ENCODE measurements at places on chromosomes 13 and 19. TPM values are rescaled to one million over a fixed set of nuclear protein-coding genes. Genes with fewer than 3 reads are reported as not detected.

DNA sequence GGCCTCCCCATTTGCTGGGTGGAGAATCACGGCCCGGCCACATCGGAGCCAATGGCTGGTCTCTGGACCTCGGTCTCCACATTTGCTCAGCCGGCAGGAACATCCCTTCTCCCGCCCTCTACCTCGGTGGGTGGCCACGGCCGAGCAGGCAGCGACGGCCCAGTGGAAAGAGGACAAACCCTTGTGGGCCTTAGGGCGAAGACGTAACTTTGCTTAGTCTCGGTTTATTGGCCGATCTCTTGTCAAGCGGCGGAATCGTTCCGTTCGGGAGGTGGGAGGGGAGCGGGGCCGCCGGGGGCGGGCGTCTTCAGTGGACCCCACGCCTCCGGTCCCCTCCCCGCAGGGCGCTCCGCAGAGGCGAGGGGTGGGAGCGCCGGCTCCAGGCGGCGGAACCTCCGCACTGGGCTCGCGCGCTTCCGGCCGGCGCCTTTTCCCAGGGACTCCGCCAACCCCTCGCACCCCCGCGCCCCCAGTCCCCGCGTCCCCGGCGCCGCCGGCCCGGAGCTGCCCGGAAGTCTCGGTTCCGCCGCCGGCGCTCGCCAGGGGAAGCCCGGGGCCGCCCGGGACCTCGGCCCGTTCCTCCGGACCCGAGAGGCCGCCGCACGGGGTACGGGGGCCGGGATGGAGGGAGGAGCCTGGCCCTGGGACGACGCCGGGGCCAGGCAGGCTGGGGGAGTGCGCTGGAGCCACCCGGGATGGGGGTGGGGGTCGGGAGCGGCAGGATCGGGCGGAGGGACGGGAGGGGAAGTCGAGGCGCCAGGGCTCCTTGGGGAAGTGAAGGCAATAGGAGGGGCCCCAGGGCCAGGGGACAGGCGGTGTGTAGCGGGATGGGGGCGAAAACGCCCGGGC lies at the start of gene ZNF580:
TSS of gene ZNF580 (plus strand) at position 426 of the 849 bp plus-strand sequence. CDS start 1,507 bp downstream, outside the sequence.
- no peaks in the 10 kb centered on the region for H3K27me3 ChIP-seq
- H3K4me1 ChIP-seq, result peaks cover 68% of the 10 kb centered on the region
- H3K27ac ChIP-seq, result peak within 1 kb of the TSS; percentile 94
- H3K36me3 ChIP-seq, result peaks cover 9% of the 10 kb centered on the region
- peak within 1 kb of the TSS; percentile 84 for H3K4me3 ChIP-seq

- DNase-seq, result no peak
- no peaks in the 10 kb centered on the region for H3K4me1 ChIP-seq
- no peak overlapping the region for H3K4me3 ChIP-seq
Measured at GRCh38 chr13:50809133-50810090, 34.1 kb downstream of the DLEU7 start.

GRCh38 chr19:19170053-19170872 lies at the start of gene MEF2B:
TSS of gene MEF2B (minus strand) at chr19:19170263. CDS start at chr19:19150735, 19,528 bp downstream.
- no peak for DNase-seq
- peak within 1 kb of the TSS; percentile 55 for H3K4me3 ChIP-seq
- peaks cover 25% of the 10 kb centered on the region for H3K4me1 ChIP-seq
- H3K27me3 ChIP-seq, result no peaks in the 10 kb centered on the region
- H3K36me3 ChIP-seq, result no peaks in the 10 kb centered on the region
- H3K27ac ChIP-seq, result no peak within 1 kb of the TSS

DNA sequence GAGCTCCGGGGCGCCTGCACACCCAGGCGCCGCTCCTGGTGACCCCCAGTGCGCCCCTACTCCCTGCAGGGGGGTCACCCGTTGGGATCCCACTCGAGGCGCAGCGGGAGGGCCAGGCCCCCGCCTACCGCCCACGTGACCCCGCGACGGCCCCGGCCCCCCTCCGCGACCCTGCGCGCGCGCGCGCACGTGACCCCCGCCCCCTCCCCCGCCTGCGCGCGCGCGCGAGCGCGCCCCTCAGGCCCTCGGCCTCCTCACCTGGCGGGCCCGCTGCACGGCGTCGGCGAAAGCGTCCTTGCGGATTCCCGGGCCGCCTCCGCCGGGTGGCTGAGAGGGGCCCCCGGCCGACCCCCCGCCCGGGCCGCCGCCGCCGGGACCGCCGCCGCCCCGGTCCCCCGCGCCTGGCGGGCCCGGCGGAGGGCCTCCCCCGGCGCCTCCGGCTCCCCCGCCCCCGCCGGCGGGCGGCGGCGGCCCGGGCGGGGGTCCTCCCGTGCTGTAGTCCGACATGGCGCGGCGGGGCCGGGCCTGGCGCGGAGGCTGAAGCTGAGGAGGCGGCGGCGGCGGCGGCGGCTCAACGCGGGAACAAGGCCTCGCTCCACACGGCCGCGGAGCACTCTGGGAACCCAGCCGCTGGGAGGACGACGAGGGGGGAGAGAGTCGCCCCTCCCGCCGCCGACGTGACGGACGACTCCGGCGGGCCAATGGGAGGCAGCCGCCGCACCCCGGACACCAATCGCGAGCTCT lies at the start of gene KHSRP:
TSS of gene KHSRP (minus strand) at position 617 of the 744 bp plus-strand sequence. CDS start at position 507, 110 bp downstream.
- H3K27ac ChIP-seq, result peak within 1 kb of the TSS; percentile 95
- no peak for DNase-seq
- H3K4me3 ChIP-seq, result peak within 1 kb of the TSS; percentile 85

CYP4F22 gene
- not detected for total RNA-seq

GRCh38 chr19:45976178-45976577 lies 2.5 kb upstream of the NOVA2 start:
- no peaks in the 10 kb centered on the region for H3K36me3 ChIP-seq
- H3K27me3 ChIP-seq, result peaks cover 57% of the 10 kb centered on the region
- DNase-seq, result no peak
- no peaks in the 10 kb centered on the region for H3K4me1 ChIP-seq

DNA sequence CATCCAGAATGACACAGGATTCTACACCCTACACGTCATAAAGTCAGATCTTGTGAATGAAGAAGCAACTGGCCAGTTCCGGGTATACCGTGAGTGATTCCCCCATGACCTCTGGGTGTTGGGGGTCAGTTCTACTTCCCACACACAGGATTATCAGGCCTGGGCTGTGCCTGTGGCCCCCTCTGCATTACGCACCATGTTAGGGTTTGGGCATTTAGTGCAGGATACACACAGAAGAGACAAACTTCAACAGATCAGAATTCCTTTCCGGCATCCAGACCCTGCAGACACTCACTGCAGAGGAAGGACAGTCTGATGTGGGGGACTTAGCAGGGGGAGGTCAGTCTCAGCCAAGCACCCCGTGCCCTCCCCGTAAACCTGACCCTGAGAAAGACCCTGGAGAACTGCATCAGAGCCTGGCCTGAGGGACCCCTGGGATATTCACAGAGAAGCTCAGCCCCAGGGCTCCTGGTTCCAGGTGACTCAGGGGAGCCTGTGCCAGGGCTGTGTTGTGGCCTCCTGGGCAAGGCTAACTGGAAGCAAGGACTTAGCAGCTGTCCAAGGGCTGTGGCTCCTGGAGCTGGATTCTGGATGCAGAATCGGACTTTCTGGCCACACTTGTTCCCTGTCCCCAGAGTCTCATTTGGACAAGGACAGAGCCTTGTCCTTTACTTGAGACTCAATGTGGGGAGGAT lies 1.7 kb downstream of the CEACAM5 start:
- H3K36me3 ChIP-seq, result no peaks in the 10 kb centered on the region
- H3K4me1 ChIP-seq, result no peaks in the 10 kb centered on the region
- H3K4me3 ChIP-seq, result no peak overlapping the region
- H3K27me3 ChIP-seq, result peaks cover 22% of the 10 kb centered on the region
- no peak overlapping the region for H3K27ac ChIP-seq
